Parietal lobe (tissue), 2 donors: ENCODE measurements at places on chromosomes 6 and 20. TPM values are rescaled to one million over a fixed set of nuclear protein-coding genes. Genes with fewer than 3 reads are reported as not detected.

SUMO4 gene
- 19.4 TPM for total RNA-seq

HLA-F gene
- total RNA-seq = 0.94 TPM

FBXL4 gene
- total RNA-seq = 32.6 TPM

MCM8 gene
- total RNA-seq = 5.9 TPM

CTAGE9 gene
- not detected for total RNA-seq

PPP1R3G gene
- total RNA-seq = 1.3 TPM

PDYN gene
- total RNA-seq = 1.6 TPM

MATN4 gene
- total RNA-seq = not detected

GLP1R gene
- not detected for total RNA-seq

PARD6B gene
- total RNA-seq = 9.4 TPM

SCUBE3 gene
- 2.8 TPM for total RNA-seq

POLH gene
- 17.8 TPM for total RNA-seq

CALHM5 gene
- total RNA-seq = 0.31 TPM

THBD gene
- total RNA-seq = 0.63 TPM

SRMS gene
- not detected for total RNA-seq

SLC17A9 gene
- total RNA-seq = 0.31 TPM

ANKRD60 gene
- total RNA-seq = not detected

FRK gene
- total RNA-seq = 0.63 TPM

TREML4 gene
- total RNA-seq = not detected

OR2H1 gene
- not detected for total RNA-seq

EEF1E1 gene
- total RNA-seq = 22.2 TPM

ULBP3 gene
- total RNA-seq = 6.3 TPM

NFATC2 gene
- total RNA-seq = 0.63 TPM

GSTA2 gene
- total RNA-seq = not detected

SCRT2 gene
- 6.3 TPM for total RNA-seq

LTB gene
- total RNA-seq = not detected

SLC2A10 gene
- total RNA-seq = 5.6 TPM

FANCE gene
- total RNA-seq = 10.3 TPM

KHDC1L gene
- not detected for total RNA-seq

ZDHHC14 gene
- 11.0 TPM for total RNA-seq

C6orf52 gene
- total RNA-seq = not detected
